Suppressor macrophage (primary cell): ENCODE measurements at places on chromosomes 7 and 10.

- no peak for DNase-seq
Measured at GRCh38 chr10:131891196-131891928, 9.4 kb upstream of the PPP2R2D start.

GRCh38 chr7:711922-712380, 14.5 kb upstream of the DNAAF5 start:
- no peak for DNase-seq

GRCh38 chr10:95850791-95851190, 57.0 kb upstream of the CC2D2B start:
- DNase-seq: no peak

DNA sequence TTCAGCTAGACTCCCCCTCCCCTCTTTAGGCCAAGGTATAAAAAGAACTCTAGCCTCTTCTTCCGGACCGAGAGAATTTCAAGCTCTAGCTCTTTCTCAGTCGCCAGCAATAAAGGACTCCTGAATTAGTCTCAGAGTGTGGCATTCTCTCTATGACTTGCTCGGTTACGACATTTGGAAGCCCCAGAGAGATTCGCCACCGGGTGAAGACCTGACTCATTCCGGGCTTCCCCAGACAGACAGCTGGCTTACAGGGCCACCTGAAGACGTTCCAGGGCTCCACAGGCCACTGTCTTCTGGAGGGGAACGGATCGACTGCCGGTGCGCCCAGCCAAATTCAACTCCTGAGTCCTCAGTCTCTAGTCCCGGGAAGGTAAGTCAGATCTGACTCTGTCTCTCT, at the start of gene AKR1B15:
Gene AKR1B15 (plus strand): TSS at position 234 of the 400 bp plus-strand sequence. CDS start 15,510 bp downstream, outside the sequence.
- DNase-seq: no peak

DNA sequence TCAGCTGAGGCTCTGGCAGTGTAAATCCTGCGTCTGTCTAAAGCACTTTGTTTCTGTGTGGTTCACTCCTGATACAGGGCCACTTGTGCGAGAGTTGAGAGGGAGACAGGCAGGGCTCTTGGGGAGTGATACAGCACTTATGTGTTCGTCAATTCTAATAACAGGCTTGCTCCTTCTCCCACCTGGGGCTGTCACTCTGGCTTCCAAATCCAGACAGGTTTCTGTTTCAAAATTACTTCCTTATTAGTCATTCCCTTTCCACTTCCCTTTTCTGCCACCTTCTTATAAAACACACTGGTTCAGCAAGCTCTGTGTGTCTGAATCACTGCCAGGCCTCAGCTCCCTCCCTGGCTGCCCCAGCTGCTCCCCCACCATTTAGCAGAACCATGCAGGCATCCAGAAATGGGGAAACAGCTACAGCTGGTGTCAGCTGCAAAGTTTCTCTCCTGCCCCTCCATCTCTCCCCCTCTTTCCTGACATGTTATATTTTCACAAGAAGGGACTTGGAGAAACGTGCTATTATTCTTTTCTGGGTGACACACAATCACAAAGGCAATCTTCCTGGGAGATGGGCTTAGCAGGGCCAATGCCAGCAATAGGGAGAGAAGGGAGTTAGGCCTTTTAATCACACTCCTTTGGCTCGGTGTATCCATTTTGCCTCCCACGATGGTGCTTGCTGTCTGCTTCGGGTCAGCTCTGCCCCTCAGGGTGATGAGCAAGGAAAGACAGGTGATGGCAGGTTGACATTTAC, 58.4 kb upstream of the ZNRF2 start:
- DNase-seq: peak; percentile 97

- DNase-seq: no peak
Measured at GRCh38 chr7:39531818-39532217, 34.4 kb upstream of the YAE1 start.
